ENCODE measurements at places on chromosomes 6 and 20. TPM values are rescaled to one million over a fixed set of nuclear protein-coding genes. Genes with fewer than 3 reads are reported as not detected.

PNLDC1 gene
- 0.33 TPM for total RNA-seq

ECT2L gene
- total RNA-seq, result 3.5 TPM

TAAR5 gene
- total RNA-seq, result not detected

ECHDC1 gene
- total RNA-seq, result 29.8 TPM

RALGAPB gene
- total RNA-seq, result 24.8 TPM

EEF1A2 gene
- 886 TPM for total RNA-seq

OR5V1 gene
- total RNA-seq, result not detected

HLA-DOA gene
- 2.6 TPM for total RNA-seq

SULF2 gene
- total RNA-seq, result 57.8 TPM
